Activated CD4-positive, alpha-beta memory T cell treated with anti-CD3 and anti-CD28 coated beads, Interleukin-2, amount 10 ng/mL, durations not matched to agents 7 days and 5 days (primary cell): ENCODE measurements at places on chromosomes 7 and 10.

DNA sequence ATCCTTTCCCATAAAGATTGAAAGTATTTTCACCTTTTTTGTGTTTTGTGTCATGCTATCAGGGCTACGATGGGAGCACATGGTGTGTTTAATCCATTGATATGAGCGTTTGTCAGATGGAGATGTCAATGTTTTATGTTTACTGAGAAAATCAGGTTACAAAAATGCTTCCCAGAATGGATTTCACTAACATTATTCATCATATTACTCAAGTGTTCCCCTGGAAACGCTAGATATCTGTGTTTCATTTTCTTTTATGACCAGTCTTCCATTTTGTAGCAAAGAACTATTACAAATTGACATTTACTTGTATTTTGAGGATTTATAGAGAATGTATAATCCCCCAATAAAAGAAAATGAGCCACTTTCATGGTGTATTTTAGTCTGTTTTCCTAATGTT lies 293.5 kb upstream of the AKR1E2 start:
- no peak for DNase-seq

GRCh38 chr7:47763063-47763974 lies 181.4 kb upstream of the TNS3 start:
- no peak for DNase-seq

GRCh38 chr10:80476685-80477084 lies 22.6 kb downstream of the TSPAN14 start:
- no peak for DNase-seq

- DNase-seq, result no peak
These were observed 25.3 kb upstream of the PPIF start for GRCh38 chr10:79321951-79322350.

DNA sequence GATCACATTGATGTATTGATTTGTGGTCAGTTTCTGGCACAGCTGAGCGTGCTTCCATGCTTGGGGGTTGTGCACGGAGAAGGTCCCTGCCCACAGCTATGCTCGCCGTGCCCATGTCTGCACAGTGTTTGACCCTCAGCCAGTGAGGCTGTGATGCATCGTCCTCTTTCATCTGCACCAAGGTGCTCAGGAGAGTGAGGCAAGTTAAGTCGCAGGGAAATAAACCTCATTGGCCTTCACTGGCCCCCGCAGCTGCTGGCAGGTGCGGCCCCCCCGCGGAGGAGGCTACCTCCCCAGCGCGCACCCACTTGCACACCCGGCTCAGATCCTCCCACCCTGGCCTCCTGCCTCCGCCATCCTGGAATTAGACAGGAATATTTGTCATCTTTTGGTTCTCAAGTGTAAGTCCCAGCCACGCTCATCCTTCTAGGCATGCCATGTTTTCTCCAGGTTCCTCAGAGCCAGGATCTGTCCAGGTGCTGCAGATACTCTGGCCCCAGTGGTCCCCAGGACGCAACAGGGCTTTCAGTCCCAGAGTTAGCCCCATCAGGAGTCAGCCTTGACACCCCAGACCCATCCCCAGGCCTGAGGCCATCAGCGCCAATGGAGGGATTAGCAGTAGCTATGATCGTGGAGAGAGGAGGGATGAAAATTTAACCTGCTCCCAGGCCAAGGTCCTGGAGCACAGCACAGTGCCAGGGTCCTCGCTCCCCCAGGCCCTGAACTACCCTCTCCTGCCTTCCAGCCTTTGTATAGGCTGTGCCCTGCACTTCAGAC lies 93.7 kb downstream of the OAT start:
- DNase-seq, result peak; percentile 9

GRCh38 chr7:121180436-121181063 lies 148.2 kb upstream of the WNT16 start:
- no peak for DNase-seq

GRCh38 chr10:113890769-113891168 lies 36.3 kb downstream of the NHLRC2 start:
- no peak for DNase-seq

- DNase-seq, result no peak
These were observed 74.1 kb upstream of the KCNMA1 start for GRCh38 chr10:77711683-77712049.

DNA sequence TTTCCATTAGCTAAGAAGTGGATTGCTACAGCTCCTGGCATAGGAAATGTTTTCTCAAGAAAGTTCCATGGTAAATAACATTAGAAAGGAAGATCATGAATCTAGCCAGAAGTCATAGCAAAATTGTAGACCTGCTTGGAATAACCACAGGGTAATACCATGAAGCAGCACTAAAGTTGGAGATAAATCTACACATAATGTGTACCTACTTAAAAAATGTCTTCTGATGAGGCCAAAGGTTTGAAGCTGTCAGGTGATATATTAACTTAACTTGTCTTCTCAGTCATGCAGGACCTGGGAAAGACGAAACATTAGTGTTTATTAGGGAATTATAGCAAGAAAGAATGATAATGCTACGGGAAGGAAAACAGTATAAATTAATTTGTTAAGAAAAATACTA lies 6.3 kb downstream of the CISD1 start:
- no peak for DNase-seq

- DNase-seq, result no peak
These were observed 220.2 kb downstream of the ARHGAP12 start for GRCh38 chr10:31708474-31708873.

- no peak for DNase-seq
These were observed 35.0 kb upstream of the LSM8 start for GRCh38 chr7:118148930-118149329.

DNA sequence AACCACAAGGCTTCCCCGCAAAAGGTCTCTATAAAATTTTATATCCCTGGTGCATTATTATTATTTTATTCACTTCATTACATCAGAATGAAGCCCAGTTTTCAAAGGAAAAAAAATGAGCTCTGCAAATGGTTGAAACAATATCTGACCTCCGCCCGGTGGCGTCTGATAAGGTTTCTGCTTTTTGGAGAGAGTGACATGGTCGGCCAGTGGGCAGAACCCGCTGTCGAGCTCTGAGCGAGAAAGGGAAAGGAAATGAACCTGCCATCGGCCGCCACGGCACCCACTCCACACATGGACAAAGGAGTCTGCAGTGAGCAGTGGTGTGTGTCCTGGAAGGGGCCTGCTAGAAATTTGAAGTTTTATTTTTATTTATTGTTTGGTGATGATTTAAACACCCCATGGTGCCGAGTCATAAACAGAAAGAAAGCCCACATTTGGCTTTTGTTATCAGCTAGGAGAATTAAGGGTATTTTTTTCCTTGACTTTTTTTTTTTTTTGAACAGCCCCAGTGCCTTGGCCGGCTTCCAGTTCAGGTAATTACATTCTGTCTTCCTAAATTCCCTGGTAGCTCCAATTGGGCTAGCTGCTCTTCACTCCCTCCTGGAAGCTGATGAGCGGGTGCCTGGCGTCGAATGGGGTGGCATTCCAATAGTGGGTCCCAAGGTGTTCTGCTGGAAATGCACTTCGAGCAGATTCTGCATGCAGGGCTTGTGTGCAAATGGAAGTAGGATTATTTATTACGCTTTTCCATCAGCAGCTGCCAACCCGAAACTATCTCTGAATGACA lies 149.4 kb upstream of the MKI67 start:
- no peak for DNase-seq

- no peak for DNase-seq
These were observed 218.7 kb downstream of the PARD3 start for GRCh38 chr10:34596351-34596750.

- DNase-seq, result no peak
These were observed 17.5 kb downstream of the VPS50 start for GRCh38 chr7:93249491-93250148.

DNA sequence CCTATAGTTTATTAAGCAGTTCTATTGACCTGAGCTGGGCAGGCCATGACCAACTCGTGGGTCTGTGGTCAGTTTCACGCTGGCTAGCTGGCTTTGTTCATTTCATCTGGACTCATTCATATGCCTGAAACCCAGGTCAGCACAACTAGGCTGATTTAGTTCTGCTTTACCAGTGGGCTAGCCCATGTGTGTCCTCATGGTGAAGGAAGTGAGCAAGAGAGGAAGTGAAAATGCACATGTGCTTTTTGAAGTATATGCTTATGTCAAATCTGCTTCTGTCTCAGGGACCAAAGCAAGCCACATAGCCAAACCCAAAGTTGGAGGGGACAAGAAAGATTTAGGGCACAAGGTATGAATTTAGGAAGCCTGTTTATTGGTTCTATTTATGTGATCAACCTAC lies 154.5 kb downstream of the RNF133 start:
- DNase-seq, result no peak

DNA sequence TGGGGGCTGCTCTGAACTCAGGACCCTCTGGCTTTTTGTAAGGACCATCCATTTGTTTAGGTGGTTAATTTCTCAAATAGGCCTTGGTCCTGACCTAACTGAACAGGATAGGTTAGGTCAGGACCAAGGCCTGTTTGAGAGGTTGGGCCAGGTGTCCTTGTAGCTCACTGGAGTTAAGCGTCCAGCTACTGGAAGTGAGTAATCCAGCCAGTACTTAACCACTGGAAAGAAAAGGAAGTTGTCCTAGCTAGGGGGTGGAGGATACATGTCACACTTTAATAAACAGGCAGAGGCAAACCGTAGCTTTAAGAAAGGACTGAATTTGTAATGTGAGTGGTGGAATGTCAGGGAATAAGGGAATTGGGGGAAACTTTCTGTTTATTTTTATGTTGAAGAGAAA lies 96.0 kb downstream of the GPR85 start:
- DNase-seq, result no peak

GRCh38 chr10:6301488-6302075 lies 98.8 kb downstream of the PFKFB3 start:
- DNase-seq, result no peak

- DNase-seq, result no peak
These were observed 36.5 kb downstream of the COA1 start for GRCh38 chr7:43692582-43693373.

- DNase-seq, result no peak
These were observed 230.9 kb downstream of the AGMO start for GRCh38 chr7:15330943-15331342.

DNA sequence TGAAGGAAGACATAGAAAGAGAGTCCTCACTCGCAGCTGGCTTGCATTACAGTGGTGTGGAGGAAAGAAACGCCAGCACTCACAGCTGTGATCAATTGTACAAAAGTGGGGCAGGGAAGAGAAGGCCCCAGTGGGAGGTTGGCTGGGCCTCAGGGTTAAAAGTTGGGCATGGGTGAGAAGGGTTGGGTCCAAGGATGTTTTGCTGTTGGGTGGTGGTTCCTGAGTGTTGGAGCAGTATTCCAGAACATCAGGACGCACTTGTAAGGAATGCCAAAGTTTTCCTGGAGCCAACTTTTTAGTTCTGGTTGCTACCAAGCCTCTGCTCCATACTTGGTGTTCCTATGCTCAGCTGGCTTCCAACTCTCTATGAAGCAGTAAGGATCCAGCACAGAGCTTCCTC lies 55.4 kb upstream of the MKRN1 start:
- DNase-seq, result no peak

DNA sequence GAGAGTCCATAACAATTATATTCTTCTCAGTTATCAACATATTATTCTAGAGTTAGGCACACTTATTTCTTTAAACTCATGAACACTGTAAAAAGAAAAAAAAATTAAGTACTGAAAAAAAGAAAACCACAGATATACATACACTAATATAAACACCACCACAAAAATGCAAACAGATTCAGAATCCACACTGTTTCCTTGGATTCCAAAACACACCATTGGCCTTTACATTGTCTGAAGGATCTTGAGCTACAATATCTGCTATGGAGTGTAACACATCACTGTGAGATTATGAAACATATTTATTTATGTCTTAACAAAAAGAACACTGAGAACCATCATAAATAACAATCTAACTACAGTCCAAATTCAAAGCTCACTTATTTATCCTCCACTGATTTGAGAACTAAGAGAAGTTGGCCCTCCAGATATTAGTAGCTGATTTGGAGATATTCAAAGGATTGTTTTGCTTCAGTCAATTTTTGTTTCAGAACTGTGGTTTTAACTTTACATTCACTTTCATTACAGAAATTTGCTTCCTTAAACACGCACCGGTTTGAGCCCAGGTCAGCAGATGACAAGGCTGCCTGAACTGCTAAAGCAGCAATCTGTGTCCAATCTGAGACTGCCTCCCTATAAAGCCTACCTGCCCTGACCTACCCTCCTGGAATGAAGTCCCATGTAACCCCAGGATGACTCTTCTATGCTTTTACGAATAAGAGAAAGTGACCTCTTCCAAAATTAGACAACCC lies 47.0 kb upstream of the CDK1 start:
- peak; percentile 49 for DNase-seq

GRCh38 chr10:3042589-3042988 lies 24.8 kb upstream of the PFKP start:
- no peak for DNase-seq

DNA sequence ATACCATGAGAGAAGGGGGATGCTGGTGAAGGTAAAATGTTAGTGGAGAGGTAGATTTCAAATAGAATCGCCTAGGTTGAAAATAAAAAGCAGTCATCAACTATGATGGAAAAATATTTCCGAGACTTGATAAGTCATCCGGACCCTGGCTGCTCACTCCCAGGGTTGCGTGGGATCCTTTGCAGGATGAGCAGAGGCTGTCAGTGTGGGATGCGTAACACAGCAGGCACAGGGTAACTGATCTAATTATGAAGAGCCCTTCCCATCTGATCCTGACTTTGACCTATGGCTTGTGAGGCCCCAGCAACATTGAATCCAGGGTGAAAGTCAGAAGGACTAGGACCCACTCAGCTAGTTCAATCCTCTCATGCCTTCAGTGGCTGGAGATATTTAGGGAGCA lies 236.9 kb downstream of the DPP6 start:
- DNase-seq, result no peak

DNA sequence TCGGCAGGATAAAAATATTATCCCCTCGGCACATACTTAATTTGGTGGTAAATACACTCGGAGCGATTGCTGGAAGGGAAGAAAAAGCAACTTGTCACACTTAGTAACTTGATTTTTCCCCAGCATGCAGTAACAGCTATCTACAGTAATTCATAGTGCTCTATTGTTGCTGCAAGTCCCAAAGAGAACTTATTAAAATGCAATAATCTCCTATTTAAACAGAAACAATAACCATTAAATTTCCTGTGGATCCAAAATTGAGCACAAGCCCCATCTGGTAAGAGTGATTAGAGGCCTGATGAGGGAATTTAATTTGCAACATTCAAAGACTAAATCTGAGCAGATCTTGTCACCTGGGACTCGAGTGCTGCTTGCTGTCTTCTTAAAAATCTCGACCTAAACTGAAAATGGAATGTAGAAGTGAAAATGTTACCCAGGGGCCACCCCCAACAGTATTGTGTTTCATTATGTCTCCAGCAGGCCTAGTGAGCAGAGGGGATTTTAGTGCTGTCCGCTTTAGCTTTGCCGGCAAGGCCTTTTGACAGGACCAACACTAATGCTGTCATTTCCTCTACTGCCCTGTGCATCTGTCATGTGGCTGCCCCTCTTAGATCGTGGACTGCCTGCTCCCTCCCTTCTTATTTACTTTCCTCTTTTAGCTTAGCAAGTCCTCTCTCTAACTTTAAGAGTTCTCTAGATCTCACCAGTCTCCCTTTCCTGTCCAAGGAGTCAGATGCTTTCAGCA lies 639.7 kb downstream of the AUTS2 start:
- no peak for DNase-seq

DNA sequence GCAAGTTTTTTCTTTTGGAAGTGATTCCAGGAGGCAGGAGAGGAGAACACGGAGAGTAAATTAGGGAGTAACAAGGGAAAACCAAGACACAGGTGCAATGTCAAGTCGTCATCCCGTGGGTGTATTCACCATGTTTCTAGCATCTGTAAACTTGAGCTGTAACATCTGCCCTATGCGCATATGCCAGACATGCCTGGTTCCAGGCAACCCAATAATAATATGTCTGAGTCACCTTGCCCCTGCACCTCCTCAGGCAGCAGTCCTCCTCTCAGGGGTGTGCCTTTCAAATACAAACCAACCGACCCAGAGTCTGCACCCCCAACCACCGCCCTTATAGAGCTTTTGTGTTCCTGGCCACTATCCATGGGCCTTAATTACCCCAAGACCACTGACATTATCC lies 107.0 kb upstream of the PDE1C start:
- DNase-seq, result no peak
